ENCODE measurements at places on chromosomes 7 and 10. TPM values are rescaled to one million over a fixed set of nuclear protein-coding genes. Genes with fewer than 3 reads are reported as not detected.

- peaks cover 18% of the 10 kb centered on the region for H3K36me3 ChIP-seq
- no peaks in the 10 kb centered on the region for H3K27me3 ChIP-seq
- H3K27ac ChIP-seq, result peak overlapping the region; percentile 78
- no peak for DNase-seq
- peaks cover 28% of the 10 kb centered on the region for H3K4me1 ChIP-seq
Observed at GRCh38 chr7:73683788-73684693, 644 bp downstream of the BUD23 start.

- no peaks in the 10 kb centered on the region for H3K4me1 ChIP-seq
- no peaks in the 10 kb centered on the region for H3K36me3 ChIP-seq
- no peak overlapping the region for H3K27ac ChIP-seq
- no peak for DNase-seq
Observed at GRCh38 chr10:93876381-93876780, 17.4 kb upstream of the SLC35G1 start.

- no peak overlapping the region for H3K4me3 ChIP-seq
- no peaks in the 10 kb centered on the region for H3K27me3 ChIP-seq
- no peaks in the 10 kb centered on the region for H3K4me1 ChIP-seq
- H3K36me3 ChIP-seq, result no peaks in the 10 kb centered on the region
Observed at GRCh38 chr10:75295868-75296441, 60.2 kb upstream of the COMTD1 start.

The PRKCQ gene
- polyA plus RNA-seq, result 77.1 TPM

GRCh38 chr10:128796396-128796912 is 670.2 kb upstream of the MKI67 start:
- no peak for DNase-seq
- no peak overlapping the region for H3K4me3 ChIP-seq
- H3K36me3 ChIP-seq, result no peaks in the 10 kb centered on the region
- no peak overlapping the region for H3K27ac ChIP-seq

DNA sequence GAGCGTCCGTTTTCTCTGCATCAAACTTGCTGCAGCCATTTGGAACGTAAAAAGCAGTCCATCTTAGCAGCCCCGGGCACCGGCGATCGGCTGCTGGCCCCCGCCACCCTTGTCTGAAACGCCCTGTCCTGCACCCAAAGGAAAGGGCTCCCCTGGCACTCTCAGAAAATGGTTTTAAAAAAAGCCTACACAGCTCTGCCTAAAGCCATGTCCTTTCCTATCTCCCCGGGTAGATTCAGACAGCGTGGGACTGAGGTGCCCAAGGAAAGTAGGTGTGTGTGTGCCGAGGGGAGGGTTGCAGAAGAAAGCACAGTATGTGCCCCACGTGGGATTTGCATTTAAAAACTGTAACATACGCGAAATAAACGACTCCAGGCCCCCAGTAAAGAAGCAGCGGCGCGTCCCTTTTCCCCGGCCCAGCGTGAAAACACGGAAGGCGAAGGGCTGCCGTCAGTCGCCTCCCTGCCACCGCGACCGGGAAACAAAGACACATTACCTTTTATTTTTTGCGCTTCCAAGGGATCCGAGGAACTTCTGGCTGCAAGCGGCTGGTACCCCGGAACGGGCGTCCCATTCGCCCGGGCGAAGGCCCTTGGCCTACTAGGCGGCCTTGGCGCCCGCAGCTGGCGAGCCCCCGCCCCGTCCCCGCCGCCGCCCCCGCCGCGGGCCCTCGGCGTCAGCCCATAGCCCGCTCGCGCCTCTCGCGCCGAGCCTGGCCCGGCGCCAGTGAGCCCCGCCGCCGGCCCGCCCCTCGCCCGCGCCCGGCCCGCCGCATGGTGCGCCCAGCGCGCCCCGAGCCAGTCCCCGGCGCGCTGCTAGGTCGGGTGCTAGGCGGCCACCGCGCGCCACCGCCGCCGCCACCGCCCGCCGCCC is 304.6 kb downstream of the PRPF18 start:
- peak overlapping the region; percentile 25 for H3K4me3 ChIP-seq
- peaks cover 5% of the 10 kb centered on the region for H3K4me1 ChIP-seq
- H3K27ac ChIP-seq, result no peak overlapping the region
- peaks cover 22% of the 10 kb centered on the region for H3K27me3 ChIP-seq
- H3K36me3 ChIP-seq, result no peaks in the 10 kb centered on the region

DNA sequence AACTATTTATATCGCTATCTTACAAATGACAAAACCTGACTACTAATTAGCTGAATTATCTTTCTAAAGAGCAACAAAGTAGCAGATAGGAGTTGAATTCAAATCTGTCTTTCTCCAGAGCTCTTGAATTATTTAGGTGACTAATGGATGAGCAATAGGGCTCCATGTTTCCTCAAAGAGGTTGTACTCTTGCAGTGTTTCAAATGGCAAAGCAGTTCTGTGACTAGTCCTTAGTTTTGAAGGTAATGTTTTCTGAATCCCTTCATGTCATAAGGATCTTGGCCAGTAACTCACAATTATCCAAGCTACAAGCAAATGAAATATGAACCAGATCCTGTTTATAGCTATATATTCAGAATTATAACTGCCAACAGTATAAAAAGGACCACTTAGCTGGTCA is 999.7 kb downstream of the NRG3 start:
- no peak overlapping the region for H3K4me3 ChIP-seq
- no peaks in the 10 kb centered on the region for H3K36me3 ChIP-seq
- no peaks in the 10 kb centered on the region for H3K27me3 ChIP-seq
- H3K27ac ChIP-seq, result no peak overlapping the region

DNA sequence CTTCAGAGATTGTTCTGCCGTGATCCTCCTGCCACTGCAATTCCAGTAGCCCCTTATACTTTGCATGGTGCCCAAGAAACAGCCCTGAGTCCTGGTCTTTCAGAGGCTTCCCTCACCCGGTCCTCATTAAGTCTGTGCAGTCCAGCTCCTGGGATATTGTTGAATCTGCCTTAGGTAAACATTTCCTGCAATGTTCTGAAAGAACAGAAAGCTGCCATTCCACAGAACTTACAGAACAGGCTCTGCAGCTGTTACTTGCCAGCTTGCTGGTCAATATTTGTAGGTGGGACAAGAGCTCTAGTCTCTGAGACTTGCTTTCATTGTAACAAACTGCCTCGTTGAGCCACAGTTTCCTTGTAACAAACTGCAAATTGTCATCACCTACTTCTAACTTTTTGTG is 115.0 kb upstream of the KIF5B start:
- no peak overlapping the region for H3K4me3 ChIP-seq
- DNase-seq, result no peak
- H3K27ac ChIP-seq, result no peak overlapping the region
- H3K4me1 ChIP-seq, result no peaks in the 10 kb centered on the region

GRCh38 chr10:112950714-112951358 is 789 bp downstream of the TCF7L2 start:
- peaks cover 9% of the 10 kb centered on the region for H3K27me3 ChIP-seq
- no peaks in the 10 kb centered on the region for H3K36me3 ChIP-seq
- DNase-seq, result peak; percentile 53
- H3K27ac ChIP-seq, result peak overlapping the region; percentile 6
- H3K4me3 ChIP-seq, result peak overlapping the region; percentile 57

DNA sequence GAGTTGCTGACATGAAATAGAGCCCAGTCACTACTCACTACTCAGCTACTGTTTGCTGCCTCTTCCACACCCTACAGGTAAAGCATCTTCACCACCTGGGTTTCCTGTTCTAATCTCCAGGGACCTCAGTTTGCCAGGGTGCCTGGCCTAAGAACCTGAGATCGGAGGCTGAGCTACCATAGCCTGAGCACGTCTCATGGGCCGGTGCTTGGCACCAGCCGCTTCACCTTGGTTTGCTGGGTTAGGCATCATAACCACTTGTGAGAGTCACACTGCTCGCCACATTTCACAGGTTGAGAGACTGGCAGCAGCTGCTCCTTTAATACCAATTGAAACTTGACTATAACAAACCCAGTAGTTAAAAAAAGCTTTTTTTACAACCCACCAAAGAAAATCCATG is 75.1 kb downstream of the EMX2 start:
- no peaks in the 10 kb centered on the region for H3K27me3 ChIP-seq
- no peak overlapping the region for H3K27ac ChIP-seq
- no peak overlapping the region for H3K4me3 ChIP-seq
- no peak for DNase-seq

DNA sequence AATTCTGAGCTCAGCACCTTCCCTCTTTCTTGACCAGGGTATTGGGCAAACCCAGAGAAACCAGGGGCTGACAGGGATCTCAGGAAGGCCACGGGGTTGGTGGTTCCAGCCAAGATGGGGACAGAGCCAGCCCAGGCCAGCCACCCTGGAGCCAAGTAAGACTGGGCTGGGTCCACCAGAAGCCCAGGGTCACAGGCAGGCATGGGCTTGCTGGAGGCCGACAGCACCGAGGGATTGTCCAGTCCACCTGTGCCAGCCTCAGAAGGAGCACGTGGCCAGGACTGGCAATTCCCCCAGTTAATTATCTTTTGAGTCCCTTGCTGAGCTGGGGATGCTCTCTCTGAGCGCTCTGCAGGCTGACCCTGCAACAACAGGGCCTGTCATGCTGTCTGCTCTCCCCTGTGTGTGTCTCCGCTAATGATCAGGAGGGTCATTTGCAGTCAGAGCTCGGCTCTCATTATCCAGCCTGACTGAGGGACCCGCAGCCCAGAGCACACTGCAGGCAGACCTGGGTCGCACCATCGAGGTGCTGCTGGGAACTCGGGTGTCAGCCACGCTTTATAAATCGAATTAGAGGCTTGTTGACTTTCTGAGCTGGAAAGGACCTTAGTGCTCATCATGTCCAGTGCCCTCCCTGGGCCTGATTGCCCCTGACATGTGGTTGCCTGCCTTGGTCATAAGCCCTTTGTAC is 69.5 kb upstream of the PPIF start:
- no peak overlapping the region for H3K4me3 ChIP-seq
- peaks cover 13% of the 10 kb centered on the region for H3K36me3 ChIP-seq
- no peak overlapping the region for H3K27ac ChIP-seq

DNA sequence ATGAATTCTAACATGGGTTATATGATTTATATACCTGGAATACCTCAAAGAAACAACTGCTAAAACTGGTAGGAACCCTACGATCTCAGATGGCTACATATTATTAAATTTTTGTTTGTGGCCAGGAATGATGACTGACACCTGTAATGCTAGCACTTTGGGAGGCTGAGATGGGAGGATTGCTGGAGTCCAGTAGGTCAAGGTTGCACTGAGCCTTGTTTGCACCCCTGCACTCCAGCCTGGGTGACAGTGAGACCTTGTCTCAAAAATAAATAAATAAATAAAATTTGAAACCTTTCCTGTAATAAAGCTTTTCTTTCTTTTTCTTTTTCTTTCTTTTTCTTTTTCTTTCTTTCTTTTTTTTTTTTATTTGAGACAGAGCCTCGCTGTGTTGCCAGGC is 61.2 kb downstream of the MPLKIP start:
- H3K36me3 ChIP-seq, result no peaks in the 10 kb centered on the region
- no peak overlapping the region for H3K27ac ChIP-seq
- no peak overlapping the region for H3K4me3 ChIP-seq
- no peak for DNase-seq

GRCh38 chr7:108015740-108016139 is 12.8 kb upstream of the LAMB1 start:
- DNase-seq, result no peak
- no peak overlapping the region for H3K27ac ChIP-seq
- no peak overlapping the region for H3K4me3 ChIP-seq
- no peaks in the 10 kb centered on the region for H3K27me3 ChIP-seq
- H3K36me3 ChIP-seq, result no peaks in the 10 kb centered on the region
- no peaks in the 10 kb centered on the region for H3K4me1 ChIP-seq

The C10orf67 gene
- 0.31 TPM for polyA plus RNA-seq

- H3K27ac ChIP-seq, result no peak overlapping the region
- no peaks in the 10 kb centered on the region for H3K36me3 ChIP-seq
- peaks cover 5% of the 10 kb centered on the region for H3K4me1 ChIP-seq
- H3K27me3 ChIP-seq, result peaks cover 25% of the 10 kb centered on the region
- H3K4me3 ChIP-seq, result no peak overlapping the region
Observed at GRCh38 chr7:33903791-33904680, 1.3 kb upstream of the BMPER start.

GRCh38 chr10:130018265-130018664 is 54.2 kb upstream of the EBF3 start:
- no peak for DNase-seq
- H3K27me3 ChIP-seq, result no peaks in the 10 kb centered on the region
- no peaks in the 10 kb centered on the region for H3K4me1 ChIP-seq
- H3K36me3 ChIP-seq, result no peaks in the 10 kb centered on the region
- H3K27ac ChIP-seq, result no peak overlapping the region

DNA sequence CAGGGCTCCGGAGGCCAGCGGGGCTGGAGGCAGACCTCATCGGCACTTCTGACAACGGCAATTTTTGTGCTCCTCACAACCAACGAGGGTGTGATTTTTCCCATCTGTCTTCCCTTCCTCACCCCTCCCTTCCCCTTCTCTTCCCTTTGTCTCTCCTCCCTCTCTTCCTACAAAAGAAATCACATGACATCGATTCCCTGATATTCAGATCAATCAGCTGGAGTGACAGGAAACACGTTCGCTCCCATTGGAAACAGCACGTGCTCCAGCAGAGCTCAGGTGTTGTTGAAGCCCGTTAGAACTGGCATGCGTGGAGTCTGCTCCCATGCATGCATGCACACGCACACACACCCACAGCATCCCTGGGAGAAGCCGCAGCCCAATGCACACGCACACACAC is 222.4 kb downstream of the PTPRN2 start:
- H3K4me1 ChIP-seq, result no peaks in the 10 kb centered on the region
- no peak overlapping the region for H3K27ac ChIP-seq
- no peak overlapping the region for H3K4me3 ChIP-seq

- H3K4me1 ChIP-seq, result no peaks in the 10 kb centered on the region
- DNase-seq, result no peak
- H3K27ac ChIP-seq, result no peak overlapping the region
- no peaks in the 10 kb centered on the region for H3K36me3 ChIP-seq
- no peaks in the 10 kb centered on the region for H3K27me3 ChIP-seq
Observed at GRCh38 chr7:55030314-55030713, 11.5 kb downstream of the EGFR start.

The ABCB1 gene
- 15.4 TPM for polyA plus RNA-seq

The NKX1-2 gene
- polyA plus RNA-seq, result not detected

GRCh38 chr10:84567133-84567532 is 238.7 kb downstream of the CCSER2 start:
- H3K27ac ChIP-seq, result no peak overlapping the region
- H3K27me3 ChIP-seq, result no peaks in the 10 kb centered on the region
- H3K36me3 ChIP-seq, result no peaks in the 10 kb centered on the region
- no peaks in the 10 kb centered on the region for H3K4me1 ChIP-seq

DNA sequence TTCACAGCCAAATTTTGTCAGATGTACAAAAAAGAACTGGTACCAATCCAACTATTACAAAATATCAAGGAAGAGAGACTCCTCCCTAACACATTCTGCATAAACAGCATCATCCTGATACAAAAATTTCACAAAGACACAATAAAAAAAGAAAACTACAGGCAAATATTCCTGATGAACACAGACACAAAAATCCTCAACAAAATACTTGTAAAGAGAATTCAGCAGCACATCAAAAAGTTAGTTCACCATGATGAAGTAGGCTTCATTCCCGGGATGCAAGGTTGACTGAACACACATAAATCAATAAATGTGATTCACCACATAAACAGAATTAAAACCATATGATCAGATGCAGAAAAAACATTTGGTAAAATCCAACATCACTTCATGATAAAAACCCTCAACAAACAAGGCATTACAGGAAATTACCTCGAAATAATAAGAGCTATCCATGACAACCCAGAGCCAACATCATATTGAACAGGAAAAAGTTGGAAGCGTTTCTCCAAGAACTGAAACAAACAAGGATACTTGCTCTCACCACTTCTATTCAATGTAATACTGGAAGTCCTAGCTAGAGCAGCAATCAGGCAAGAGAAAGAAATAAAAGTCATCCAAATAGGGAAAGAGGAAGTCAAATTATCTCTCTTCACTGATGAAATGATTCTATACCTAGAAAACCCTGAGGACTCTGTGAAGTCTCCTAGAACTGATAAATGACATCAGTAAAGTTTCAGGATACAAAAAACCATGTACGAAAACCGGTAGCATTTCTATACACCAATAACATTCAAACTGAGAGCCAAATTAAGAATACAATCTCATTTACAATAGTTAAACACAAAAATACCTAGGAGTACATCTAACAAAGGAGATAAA is 223.1 kb downstream of the REEP3 start:
- H3K36me3 ChIP-seq, result no peaks in the 10 kb centered on the region
- H3K27me3 ChIP-seq, result no peaks in the 10 kb centered on the region
- DNase-seq, result no peak
- H3K4me3 ChIP-seq, result no peak overlapping the region
